Stimulated activated CD4-positive, alpha-beta T cell treated with anti-CD3 and anti-CD28 coated beads, Interleukin-1b, Interleukin-23, amount 100 ng/mL, for 24 hours (primary cell): ENCODE measurements at places on chromosomes 5 and 9.

- DNase-seq = no peak
Measured at GRCh38 chr5:133818031-133818431, 150.4 kb downstream of the C5orf15 start.

- no peak for DNase-seq
Measured at GRCh38 chr5:135651156-135651555, 72.4 kb upstream of the CXCL14 start.

GRCh38 chr9:83231039-83231438 is 168.1 kb upstream of the RASEF start:
- no peak for DNase-seq

DNA sequence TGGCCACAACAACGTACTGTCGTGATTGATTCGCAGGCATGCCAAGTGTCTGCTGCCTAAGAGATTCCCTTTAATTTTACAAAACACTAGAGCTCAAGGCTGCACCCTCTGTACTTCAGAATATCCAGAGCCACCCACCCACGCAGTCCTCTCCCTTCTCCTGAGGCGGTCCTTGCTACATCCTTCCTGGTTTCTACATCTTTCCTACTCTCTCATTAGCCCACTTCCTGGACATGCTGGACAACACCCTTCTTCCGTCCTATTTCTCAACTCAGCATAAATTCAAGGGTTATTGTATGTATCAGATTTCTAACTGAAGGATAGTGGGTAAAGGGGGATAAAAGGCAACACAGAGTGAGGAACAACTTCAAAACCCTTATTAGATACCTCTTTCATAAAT is 148.4 kb upstream of the MAP3K1 start:
- no peak for DNase-seq

DNA sequence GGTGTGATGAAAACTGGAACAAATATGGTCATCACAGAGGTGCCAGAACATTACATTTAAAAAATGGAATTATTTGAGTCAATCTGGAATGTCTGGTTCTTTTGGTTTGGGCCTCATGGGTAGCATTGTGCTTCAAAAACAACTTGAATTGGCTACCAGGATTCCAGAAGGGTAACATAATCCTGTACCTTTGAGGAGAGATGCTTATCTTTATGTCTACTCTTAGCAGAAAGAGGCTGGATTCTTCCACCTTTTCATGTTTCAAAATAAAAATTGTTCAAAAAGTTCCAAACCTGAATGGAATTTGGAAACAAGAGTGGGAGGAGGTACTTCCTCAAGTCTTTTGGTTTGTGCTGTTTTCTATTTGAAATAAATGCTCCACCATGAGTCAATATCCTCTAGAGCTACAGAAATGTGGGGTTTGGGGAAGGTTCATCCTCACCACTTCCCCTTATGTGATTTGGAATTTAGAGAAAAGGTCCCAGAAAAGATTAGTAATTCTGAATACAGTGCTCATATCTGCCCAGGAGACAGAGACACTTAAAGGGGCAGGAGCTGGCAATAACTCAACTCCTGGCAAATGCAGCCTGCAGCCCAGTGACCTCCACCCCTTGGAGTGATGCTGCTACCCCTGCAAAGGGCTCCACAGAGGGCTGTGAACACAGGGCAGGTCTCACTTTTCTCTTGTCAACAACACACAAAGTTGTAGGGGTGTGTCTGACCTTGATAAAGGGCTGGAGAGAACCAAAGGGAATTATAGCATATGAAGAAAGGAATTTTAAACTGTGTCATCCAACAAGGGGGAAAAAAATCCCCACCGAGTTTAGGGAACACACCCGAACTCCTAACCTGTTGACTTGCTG is 272.8 kb downstream of the CWC27 start:
- DNase-seq = no peak

DNA sequence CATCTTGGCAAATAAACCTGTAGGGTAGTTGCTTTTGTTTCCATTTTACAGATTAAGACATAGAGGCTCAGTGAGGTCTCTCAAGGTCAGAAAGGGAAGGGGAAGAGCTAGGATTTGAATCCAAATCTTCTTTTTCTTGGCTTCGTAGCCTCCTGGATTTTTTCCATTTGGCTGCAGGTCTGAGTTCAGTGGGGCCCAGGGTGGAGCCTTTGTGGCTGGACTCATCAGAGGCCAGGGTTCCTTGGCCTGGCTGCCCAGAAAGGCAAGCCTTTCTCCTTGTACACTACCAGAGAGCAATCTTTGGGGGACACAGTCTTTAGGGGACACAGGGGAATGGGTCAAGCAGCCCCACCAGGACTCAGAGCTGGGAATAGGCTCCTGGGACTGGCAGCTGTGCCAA is 10.5 kb upstream of the TRAF1 start:
- no peak for DNase-seq

GRCh38 chr9:98867103-98867428 is 59.6 kb downstream of the GALNT12 start:
- DNase-seq = no peak

DNA sequence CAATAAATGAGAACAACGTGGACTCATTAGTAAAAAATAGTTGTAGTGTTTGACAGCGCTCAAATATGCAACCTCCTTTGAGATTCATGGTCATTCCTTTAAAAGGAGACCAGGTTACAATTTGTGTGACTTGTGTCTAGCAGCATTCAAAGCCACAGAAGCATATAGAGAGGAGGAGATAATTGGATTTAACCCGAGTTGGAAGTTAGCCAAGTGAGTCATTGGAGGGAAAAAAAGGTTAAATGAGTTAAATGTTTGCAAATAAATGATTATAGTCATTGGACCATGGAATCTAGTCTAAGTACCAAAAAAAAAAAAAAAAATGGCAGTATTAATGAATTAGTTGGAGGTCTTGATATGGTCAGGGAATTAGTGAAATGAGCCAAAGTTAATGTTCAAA is 90.9 kb downstream of the ITGA1 start:
- no peak for DNase-seq

DNA sequence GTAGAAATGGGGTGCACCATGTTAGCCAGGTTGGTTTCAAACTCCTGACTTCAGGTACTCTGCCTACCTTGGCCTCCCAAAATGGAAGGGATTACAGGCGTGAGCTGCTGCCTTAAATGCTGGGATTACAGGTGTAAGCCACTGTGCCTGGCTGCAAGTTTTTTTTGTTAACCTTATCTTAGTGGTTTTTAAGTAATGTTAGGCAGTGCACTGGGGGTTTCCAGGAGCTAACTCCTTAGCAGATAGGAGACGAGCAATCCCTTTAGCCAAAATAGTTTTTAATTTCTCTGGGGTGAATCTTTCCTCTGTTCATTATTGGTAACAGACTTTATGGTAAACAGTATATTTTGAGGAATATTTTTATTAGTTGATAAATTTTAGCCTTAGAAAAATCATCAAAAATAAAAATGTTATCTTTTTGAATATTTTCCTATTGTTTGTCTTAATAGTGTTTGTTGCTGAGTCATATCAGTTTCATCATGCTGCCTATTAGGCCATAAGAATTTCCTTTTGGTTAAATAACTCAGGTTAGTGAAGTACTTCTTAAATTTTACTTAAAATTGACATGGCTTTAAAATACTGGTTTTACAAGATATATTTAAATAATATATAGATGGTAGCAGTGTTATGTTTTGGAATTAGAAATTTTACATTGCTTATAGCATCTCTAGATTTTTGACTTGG is 37.9 kb downstream of the LMNB1 start:
- DNase-seq = no peak

- DNase-seq = no peak
Measured at GRCh38 chr9:116942593-116943061, 255.5 kb downstream of the TRIM32 start.

DNA sequence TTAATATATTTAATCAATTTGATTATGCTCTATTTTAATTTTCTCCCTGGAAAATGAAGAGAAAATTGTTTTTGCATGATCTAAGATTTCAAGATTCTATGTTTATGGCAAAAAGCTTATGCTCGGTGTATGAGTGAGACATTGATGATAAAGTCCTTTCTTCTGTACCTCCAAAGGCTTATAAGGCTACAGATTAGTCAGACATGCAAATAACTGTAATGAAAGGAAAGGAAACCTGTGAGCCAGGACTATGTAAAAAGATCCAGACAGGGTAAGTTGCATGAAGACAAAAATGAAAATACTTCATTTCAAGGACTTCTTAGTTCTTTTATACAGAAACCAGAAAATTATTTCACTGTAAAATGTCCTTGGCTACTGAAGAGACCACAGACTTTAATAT is 52.2 kb upstream of the EDIL3 start:
- no peak for DNase-seq

GRCh38 chr9:137317718-137318511 is 15.8 kb upstream of the NRARP start:
- no peak for DNase-seq

DNA sequence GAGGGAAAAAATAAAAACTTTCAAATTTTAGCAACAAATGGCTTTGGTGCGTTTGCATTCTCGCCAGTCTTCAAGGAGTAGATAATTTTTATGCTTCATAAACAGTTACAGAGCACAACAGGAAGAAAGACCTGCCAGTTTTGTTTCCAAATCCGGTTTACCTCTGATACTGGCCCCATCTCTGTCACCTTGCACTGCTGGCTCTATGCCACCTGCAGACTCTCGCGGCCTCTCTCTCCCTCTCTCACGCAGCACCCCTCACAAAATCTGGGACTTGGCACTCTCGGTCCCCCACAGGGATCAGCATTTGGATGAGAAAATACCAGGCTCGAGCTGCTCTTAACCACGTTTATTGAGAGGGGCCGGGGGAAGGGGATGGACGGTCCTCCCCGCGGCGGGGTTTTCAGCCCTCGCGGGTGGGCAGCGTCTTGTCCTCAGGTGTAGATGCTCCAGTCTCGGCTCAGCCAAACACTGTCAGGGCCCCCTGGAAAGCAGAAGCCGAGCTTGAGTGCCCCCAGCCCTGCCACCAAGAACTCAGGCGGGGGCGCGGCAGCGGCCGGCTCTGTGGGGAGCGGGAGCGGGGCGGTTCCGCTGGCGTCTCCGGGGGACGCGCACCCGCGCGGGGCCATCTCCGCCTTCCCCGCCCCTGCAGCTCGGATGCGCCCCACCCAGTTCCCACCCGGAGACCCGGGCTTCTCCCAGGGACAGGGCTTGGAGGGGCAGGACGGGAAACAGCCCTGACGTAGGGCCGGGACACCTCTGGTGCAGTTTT is 1.3 kb downstream of the SCGB3A1 start:
- DNase-seq = no peak

DNA sequence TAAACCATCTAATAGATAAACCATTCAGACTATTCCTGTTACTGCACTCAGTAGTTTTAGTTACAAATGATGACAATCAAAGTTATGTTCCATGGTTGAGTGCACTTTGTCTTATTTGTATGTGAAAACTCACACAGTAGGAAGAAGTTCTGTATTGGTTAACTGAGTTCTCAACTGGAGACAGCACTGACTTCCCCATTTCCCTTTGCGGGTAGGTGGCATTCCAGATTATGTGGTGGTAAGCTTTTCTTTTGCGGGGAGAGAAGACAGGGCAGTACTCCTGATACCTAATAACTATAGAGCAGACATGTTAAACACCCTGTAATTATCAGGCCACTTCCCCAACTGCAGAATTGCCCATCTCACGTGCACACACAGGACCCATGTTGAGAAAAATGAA is 24.4 kb downstream of the TARS1 start:
- DNase-seq = no peak

- no peak for DNase-seq
Measured at GRCh38 chr9:134406366-134407120, 80.3 kb downstream of the RXRA start.

GRCh38 chr5:127564002-127564769 is 46.7 kb downstream of the PRRC1 start:
- DNase-seq = peak; percentile 15

- DNase-seq = no peak
Measured at GRCh38 chr5:111134864-111135263, 42.7 kb downstream of the WDR36 start.

DNA sequence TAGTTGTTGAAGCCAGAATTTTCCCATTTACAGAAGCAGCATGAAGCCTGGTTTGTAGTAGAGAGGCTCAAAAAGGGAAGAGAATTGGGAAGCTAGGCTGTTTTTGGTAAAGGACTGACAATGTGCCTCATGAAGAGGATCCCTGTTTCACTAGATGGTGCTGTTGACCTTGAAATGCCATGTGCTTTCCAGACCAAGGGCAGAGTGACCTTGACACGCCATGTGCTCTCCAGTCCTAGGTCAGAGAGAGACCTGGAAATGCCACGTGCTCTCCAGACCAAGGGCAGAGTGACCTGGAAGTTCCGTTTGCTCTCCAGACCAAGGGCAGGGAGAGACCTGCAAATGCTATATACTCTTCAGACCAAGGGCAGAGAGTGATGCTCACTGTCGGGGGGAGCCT is 32.0 kb downstream of the UNC13B start:
- no peak for DNase-seq

- no peak for DNase-seq
Measured at GRCh38 chr9:98168941-98169488, 23.4 kb downstream of the CORO2A start.

DNA sequence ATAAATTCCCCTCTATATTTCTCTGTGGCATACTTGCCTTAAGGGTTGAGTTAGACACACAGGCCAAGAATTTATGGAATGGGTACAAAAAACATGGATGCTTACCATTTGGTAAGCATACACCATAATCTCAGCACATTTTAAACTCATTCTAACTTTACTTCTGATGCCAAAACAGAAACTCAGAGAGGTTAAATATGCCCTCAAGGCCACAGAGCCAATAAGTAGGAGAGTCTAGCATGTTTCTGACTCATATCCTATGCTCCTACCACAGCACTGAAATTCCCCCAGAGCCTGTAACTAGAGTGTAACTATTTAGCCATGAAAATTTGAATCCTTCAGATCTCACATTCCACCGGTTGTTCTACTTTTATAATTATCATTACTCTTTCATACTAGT is 559.7 kb downstream of the ACTL7B start:
- no peak for DNase-seq

- DNase-seq = no peak
Measured at GRCh38 chr5:82335806-82336205, 57.7 kb upstream of the RPS23 start.

GRCh38 chr5:24142341-24142740 is 502.4 kb downstream of the CDH10 start:
- no peak for DNase-seq

DNA sequence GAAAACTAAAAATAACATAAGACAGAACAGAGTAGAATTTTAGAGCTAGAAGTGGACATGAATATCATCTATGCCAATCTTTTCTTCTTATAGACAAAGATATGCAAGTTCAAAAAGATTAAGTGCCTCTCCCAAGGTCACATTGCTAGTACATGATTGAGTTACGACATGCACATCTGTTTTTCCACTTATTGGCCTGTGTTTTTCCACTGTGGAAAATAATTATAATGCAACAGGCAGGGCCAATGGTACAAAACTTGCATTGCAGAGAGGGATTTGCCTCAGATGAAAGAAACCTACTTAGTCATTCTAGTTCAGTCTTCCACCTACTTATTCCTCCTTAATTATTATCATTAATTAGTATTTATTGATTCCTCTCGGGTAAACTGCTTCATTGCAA is 407.8 kb upstream of the SGCD start:
- no peak for DNase-seq

DNA sequence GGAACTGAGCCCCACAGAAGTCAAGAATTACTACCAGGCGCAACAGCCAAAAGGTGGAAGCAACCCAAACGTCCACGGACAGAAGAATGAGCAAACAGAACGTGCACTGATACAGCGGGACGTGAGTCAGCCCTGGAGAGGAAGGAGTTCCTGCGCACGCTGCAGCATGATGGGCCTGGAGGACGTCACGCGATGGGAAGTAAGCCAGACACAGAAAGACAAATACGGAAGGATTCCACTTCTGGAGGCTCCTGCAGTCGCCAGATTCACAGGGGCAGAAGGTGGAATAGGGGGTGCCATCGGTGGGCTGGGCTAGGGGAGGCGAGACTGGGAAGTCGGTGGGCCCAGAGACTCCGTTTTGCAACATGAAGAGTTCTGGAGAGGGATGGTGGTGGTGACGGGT is 80.3 kb upstream of the PHYKPL start:
- no peak for DNase-seq

GRCh38 chr9:35501946-35502345 is 12.0 kb downstream of the RUSC2 start:
- no peak for DNase-seq
